NCI-H774 (cell line): ENCODE measurements at places on chromosomes 7 and 10.

DNA sequence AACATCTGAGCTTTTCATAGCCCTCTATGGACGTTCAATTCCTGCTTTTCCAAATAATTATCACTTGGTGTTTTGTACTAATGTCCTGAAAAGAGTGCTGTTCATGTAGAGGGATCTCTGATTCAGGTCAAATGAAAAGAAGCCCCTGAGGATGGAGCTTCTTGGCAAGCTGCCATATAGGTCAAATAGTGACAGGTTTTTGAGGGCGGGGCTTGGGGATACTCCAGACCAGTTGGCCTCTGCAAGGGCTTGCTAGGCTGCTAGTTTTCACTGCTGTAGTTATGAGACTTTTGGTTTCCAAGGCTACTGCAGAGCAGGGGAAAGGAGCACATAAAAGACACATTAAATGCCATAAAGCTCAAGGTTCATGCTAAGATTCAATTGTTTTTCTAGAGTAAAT is 257.2 kb upstream of the CACNA2D1 start:
- no peak for DNase-seq

GRCh38 chr7:136116186-136116585 is 139.0 kb upstream of the MTPN start:
- DNase-seq, result no peak

DNA sequence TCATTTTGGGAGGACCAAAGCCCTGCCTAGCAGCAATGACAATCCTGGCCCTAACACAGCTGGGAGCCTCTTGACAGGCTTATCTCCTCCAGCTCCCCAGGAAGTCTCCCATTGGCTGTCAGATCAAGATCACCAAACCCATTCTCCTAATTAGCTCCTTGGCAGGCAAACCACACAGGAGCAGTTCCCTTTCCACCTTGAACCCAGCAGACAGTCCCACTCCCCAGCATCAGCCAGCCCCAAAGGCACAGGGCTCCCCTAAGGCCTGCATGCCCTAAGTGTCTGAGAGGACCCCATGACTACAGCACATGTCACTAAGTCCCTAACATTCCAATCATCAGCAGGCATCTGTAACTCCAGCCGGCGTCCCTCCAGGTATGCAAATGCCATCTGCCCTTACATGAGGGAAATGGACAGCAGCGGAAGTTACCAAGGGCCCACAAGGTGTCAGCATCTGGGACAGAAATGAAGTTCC is 348.5 kb downstream of the KCNMA1 start:
- DNase-seq, result no peak

DNA sequence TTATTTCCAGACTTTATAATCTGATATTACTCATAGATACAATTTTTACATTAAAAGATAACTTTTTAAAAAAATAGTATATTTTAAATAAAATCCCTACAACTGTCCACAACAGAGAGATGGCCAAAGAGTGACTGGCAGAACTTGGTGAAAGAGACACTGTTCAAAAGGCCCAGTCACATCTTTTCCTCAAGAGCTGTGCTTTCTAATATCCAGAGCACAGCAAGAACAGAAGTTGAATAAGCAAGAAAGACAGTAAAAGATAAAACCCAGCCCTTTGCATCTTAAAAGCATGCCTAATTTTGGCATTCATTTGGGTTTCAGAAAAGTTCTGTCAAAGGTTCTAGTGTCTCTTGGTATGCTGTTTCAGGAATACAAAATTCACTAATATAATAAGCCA is 6.9 kb downstream of the WASL start:
- DNase-seq, result no peak

GRCh38 chr7:83681200-83681778 is 32.4 kb upstream of the SEMA3E start:
- DNase-seq, result no peak

GRCh38 chr7:93202594-93203250 is 23.5 kb downstream of the HEPACAM2 start:
- DNase-seq, result no peak

DNA sequence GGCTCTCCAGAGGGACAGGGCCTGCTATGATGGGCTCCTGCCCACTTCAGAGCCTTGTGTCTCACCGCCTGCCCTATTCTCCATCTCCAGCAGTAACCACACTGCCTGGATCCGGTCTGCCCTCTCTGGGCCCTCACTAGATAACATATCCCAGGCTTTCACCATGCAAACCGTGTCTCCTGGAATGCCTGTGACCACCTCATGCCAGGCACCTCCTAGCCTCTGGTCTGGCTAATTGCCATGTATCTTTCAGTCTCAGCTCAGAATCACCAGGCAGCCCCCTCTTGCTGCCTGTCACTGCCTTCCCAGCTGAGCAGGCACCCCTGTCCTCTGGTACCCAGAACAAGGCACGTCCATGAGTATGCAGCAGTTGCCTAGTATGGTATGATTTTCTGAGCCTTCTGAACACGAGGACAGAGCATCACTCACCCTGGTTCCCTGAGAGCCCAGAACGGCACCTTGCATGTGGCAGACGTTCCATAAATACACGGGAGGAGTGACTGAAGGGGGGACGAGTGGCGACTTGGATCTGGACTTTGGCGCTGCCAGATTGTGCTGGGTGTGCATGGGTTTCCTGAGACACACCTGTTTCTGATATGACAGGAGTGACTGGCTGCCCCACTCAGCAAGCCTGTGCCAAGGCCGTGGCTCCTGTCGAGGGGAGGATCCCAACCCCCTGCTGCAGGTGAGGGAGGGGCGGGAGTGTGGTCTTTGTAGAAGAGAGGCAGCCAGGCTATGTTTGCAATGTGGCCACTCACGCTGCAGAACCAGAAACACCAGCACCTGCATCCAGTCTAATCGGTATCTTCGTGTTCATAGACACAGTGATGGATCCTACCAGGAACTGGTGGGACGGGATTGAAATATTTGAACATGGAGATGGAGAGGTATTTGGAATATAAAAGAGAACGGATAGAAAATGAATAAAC is 95.2 kb downstream of the VOPP1 start:
- DNase-seq, result no peak

GRCh38 chr7:41979834-41980307 is 257.1 kb downstream of the GLI3 start:
- no peak for DNase-seq
